ENCODE measurements at places on chromosomes 3 and 15.

DNA sequence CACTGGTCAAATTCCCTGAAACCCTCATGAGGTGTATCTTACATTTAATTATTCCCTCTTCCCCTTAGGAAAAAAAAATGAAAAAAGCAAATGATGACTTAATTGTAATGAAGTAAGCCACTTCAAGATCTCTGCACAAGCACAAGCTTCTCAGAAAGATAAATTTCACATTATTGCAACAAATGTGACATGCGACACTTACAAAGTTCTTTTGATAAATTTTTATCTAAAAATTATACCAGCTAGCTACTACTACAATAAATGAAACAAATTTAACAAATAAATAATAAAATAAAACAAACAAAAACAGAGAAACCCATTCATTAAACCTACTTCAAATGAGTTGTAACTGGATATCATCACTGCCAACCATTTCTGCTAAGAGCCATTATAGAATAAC lies 10.0 kb upstream of the TM2D3 start:
- DNase-seq, result no peak

DNA sequence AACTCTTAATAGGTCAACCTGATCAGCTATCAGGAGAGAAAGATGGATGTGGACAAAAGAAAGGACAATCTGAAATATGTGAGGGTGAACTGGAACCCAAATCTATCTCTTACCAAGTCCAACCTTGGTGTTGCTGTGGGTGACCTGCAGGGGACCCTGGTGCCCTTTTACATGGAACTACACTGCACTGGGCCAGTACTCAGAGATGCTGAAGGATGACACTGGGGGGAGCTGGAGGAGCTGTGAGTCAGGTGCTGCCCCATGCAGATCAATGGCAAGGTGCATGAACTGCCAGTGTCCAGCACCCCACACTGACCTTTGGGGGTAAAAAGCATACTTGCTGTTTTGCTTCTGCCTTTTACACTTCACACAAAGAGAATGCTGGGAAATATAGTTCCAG lies 55.6 kb upstream of the TBC1D5 start:
- no peak for DNase-seq

DNA sequence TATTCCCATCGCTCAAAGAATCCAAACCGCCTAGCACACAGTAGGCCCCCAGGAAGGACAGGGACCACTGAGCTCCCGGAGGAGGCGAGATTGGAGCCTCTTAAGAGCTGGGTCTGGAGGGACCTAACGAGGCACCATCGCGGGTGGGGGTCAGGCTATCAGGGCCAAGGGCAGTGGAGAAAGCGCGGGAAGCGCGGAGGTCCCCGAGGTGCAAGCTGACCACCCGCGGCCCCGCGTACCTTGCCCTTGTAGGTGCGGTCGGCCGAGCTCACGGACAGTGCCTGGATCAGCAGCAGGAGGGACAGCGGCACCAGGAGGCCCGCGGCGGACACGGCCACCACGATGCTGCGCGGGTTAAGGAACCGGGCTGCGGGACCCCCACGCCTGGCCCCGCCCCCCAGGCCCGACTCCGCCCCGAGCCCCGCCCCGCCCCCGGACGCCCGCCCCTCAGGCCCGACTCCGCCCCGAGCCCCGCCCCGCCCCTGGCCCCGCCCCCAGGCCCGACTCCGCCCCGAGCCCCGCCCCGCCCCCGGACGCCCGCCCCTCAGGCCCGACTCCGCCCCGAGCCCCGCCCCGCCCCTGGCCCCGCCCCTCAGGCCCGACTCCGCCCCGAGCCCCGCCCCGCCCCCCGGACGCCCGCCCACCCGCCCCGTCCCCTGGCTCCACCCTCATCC lies 3.9 kb downstream of the ZDHHC19 start:
- DNase-seq, result no peak

GRCh38 chr15:33066584-33066983 lies 127.9 kb downstream of the FMN1 start:
- DNase-seq, result no peak

DNA sequence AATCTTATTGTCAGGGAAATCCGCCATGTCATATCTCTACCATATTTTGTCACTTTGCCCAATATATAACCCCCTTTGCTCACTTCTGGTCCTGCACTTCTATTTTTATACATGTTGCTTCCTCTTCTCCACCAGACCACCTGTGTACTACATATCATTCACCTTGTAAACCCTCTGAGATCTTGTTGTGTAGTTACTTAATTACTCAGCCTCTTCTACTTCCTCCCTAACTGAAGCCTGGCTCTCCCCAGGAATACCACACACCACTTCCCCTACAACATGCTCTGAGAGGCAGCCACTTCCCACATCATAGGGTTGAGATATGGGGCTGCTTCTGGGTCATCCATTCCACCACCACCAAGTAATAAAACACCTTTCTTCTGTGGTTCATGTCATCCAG lies 10.0 kb downstream of the HEXA start:
- no peak for DNase-seq

GRCh38 chr15:79942741-79943481 lies 28.1 kb downstream of the BCL2A1 start:
- DNase-seq, result no peak

DNA sequence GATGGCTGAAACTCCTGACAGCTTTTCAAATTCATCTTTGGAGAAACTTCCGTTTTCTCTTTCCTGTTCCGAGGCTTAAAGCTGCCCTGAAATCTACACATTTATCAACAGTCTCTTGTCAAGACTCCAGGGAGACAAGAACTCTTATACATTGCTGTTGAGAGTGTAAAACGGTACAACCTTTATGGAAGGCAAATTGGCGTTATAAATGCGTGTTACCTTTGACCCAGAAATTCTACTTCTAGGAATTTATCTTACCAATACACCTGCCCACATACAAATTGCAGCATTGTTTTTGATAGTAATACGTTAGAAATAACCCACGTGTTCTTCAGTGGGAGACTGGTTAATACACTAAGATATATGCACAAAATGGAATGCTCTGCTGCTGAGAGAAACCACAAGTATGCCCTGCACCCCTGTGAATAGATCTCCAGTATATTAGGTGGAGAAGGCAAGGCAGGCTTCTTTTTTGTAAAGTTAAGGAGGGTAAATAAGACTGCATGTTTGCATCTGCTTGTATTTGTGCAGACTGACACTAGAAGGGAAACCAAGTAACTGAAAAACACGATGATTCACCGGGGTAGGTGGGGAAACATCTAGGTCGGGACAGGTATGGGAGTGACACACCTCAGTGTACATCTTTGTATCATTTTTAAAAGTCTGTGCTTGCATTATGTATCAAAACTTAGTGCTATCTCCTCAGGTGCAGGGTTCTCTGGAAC lies 97.5 kb downstream of the IGF1R start:
- no peak for DNase-seq

DNA sequence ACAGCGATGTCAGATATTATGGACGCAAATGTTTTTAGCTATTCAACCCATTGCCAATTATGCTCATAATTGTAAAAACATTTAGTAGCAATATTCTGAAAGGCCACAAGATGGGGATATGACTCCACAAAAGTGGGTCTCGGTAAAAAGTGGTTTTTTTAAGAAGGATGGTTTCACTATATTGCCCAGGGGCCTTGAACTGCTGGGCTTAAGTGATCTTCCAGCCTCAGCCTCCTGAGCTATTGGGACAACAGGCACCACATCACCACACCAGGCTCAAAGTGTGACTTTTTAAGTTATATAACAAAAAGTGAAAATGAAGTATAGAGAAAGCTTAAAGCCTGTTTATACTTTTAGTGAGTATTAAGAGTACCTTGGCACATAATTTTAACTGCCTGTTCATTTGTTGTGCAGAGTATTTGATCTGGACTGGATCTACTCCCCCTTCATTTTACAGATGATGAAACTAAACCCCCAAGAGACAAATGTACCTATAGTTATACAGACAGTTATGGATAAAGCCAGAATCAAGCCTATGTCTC lies 9.4 kb downstream of the NAA50 start:
- DNase-seq, result no peak

- no peak for DNase-seq
These were observed 137.7 kb downstream of the NSMCE3 start for GRCh38 chr15:29131840-29132420.

DNA sequence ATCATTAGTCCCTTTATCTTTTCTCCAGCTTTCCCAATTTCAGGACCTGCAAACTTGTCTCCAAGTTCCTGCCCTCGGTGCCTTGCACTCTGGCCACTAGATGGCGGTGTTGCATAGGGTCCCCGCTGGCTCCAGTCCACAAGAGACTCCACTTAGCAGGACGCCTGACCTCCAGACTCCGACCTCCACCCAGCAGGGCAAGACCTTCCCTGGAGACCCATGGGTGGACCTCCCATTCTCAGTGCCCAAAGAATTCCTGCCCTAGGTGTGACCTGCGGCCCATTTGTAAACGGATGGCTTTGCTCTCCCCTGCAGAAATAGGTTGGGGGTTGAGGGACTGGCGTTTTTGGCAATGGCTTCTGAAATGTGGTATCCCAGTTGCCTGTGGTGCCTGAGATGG lies 82.6 kb downstream of the LSM3 start:
- no peak for DNase-seq

GRCh38 chr3:187012609-187013051 lies 82.3 kb downstream of the ST6GAL1 start:
- DNase-seq, result no peak

DNA sequence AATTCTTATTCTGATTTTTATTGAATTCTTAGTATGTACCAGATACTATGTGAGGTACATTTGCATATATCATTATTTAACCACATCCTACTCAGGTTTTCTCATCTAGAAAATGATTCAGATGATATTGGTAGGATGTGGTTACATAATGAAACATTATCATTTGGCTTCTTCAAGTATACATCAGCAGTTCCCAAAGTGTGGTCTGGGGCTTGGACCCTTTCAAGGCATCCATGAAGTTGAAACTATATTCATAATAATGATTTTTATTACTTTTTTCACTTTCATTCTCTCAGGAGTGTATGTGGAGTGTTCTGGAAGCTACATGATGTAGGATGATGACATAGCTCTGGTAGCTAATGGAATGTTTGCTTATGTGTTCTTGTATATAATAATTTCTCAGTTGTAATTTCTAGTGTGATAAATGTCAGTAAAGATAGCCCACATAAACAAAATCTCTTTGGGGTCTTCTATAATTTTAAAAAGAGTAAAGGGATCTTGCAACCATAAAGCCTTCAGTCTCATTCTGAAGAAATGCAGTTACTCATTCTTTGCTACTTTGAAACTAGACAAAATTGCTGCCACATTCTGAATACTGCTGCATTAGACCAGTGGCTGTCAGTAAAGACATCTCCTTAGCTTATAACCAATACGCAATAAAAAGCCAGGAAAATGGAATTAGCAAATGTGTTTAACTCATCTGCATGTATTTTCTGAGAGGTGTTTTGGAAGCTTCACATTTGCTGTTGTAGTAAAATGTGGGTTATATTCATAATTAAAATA lies 95.8 kb downstream of the PPARG start:
- DNase-seq, result no peak

GRCh38 chr3:129736070-129736469 lies 129.6 kb upstream of the PLXND1 start:
- DNase-seq, result no peak

DNA sequence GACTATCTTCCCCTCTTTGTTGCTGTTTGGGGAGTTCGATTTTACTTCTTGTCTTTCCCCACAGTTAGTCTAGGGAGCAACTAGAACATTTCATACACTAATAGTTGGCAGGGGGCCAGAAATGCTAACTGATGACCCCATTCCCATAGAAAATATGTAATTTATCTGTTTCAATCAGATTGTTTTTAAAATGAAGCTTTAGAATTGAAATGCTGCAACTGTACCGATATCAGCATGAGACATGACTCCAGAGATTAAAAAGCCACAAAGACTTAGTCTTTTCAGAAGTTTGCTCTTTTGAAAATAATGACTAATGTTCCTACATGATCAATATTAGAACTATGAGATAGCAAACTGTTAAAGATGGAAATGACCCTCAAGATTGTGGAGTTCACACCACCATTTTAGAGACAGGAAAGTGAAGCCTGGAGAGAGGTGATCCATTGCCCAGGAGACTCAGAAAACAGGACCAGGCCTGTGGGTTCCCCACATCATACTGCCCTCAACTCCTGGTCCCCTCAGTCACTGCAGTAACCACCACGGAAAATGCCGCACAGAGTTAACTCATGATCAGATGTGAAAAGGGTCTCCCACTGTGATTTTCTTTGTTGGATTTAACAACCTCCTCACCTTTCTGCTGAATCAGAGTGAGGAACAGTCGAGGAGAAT lies 130.3 kb downstream of the CHDH start:
- no peak for DNase-seq

DNA sequence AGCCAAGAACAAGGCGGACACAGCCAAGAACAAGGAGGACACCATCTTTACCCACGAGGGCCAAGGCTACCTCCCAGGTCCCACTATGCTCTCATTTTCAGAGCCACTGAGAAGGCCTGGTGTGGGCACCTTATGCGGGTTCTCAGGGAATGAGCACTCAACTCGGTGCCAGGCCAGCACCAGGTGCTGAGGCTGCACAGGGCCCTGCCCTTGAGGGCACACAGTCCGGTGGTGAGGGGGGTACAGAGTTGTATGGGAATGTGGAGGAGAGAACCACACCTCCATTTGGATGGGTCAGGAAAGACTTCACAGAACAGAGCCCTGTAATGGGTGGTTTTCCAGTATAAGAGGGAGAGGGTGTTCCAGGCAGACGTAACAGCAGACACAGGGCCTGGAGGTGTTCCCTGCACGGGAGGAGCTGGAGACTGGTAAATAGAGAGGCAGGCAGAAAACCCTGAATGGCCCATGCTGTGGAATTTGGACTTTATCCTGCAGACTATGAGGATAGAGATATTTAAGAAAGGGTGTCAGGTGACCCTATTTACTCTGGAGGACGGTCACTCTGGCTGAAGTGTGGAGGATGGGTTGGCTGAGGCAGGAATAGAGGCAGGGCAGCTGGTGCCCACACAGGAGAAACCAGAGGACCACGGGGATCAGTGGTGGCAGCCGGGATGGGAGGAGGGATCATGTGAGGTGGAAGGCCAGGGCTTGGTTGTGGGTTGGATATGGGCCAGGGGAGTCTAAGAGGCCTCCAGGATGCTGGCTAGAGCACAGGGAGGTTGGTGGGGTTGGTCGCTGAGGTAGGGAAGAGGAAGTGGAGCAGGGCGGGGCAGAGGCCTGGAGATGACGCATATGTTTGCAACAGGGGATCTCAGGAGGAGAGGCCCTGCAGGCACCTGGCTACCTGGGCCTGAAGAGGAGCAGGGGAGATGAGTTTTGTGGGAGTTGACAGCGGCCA lies 34.6 kb downstream of the CRABP1 start:
- DNase-seq, result no peak
